ENCODE measurements at places on chromosomes 13 and 19.

GRCh38 chr19:51186323-51186722 is 38.6 kb upstream of the CD33 start:
- no peak for DNase-seq

GRCh38 chr13:113783966-113784644 is 25.1 kb downstream of the TMEM255B start:
- DNase-seq: no peak

DNA sequence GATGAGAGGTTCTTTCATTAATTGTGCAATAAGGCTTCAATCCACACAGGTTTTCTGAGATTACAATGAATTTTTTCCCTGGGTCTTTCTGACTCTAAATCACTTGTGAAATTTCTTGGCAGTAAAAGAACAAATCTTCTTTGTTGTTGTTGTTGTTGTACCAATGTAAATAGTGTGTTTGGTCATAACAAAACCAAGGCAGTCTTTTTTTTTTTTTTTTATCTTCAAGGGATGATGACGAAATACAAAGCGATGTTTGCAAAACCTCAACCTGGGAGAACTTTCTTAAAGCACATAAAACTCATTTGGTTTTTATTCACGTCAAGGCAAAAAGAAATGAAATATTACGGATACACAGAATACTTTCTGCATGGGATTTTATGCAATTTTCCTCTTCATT is 462.0 kb downstream of the LIG4 start:
- DNase-seq: no peak

DNA sequence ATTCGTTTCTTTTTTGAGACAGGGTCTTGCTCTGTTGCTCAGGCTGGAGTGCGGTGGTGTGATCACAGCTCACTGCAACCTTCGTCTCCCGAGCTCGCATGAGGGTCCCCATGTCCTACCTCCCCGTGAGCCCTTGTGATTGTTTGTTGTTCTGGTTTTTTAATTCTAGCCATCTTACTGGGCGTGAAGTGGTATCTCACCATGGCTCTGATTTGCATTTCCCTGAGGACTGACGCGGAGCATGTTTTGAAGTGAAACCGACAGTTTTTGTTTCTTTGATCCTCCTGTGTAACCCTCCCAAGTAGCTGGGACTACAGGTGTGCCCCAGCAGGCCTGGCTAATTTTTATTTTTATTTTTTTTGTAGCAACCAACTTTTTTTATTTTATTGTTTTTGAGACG is 21.7 kb downstream of the GNG7 start:
- no peak for DNase-seq

GRCh38 chr19:54448040-54448773 is 792 bp upstream of the LENG8 start:
- DNase-seq: peak; percentile 47

GRCh38 chr13:21573920-21574712 is 29.9 kb downstream of the MICU2 start:
- DNase-seq: no peak
